NCI-H1048 (cell line): ENCODE measurements at places on chromosomes 11 and 22.

DNA sequence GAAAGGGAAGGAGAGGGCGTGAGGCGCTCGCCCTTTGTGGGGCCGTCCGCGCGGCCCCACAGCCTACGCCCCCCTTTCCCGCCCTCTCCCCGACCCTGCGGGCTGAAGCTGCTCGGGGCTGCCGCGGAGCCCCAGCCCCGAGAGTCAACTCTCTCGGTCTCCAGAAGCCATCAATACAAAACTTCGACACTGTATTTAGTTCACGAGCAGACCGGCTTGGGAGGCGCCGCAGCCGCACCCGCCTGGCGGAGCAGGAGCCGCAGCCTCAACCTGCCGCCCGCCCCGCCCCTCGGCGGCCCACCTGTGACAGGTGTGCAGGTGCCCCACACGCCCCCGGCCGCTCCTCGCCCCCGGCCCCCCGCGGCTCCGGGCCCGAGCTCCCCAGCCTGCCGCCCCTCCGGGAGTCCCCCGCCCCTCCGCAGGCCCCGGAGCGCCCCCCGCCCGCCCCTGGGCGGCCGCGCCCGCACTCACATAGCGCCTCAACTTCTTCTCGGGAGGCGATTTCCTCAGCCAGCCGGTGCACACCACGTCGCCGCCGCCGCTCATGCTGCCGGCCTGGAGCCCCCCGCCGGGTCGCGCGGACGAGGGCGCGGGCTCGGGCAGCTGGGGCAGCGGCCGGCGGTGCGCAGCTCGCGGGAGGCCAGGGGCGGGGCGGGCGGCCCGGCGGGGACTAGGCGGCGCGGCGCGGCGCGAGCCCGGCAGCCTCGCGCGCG lies at the start of gene GAB2:
GAB2 (minus strand) TSS at position 646 of the 713 bp plus-strand sequence; CDS start at position 546, 100 bp downstream.
- DNase-seq: no peak

DNA sequence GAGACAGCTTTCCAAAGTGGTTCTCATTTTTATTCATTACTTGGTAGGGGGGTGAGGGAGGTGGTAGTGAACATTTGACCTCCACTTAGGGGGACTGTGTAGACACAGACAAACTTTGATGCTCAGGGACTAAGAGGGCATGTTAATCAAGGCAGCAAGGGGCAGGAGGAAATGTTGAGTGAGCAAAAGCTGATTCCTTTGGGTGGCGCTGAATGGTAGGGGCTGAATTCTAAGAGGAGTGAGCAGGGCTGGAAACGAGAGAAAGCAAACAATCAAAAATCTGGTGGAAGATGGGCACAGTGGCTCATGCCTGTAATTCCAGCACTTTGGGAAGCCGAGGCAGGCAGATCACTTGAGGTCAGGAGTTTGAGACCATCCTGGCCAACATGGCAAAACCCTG lies 164.8 kb upstream of the BDNF start:
- DNase-seq: no peak

DNA sequence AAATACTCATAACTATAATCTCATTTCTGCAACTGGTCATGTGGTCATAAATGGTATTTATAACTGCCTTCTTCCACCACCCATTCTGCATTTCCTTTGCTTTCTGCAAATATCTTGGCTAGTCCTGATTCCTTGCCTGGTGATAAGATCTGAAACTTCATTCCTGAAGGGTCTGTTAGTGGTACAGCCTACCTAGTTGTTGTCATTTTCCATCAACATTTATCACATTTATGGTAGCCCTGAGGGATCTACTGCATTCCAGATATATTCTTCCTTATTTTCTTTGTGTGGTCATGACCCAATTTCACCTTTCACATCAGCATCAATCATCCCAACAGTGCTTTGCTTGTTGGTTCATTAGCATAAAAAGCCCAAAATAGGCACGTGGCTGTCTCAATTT lies 50.1 kb downstream of the DDX6 start:
- no peak for DNase-seq

GRCh38 chr11:120522736-120523135 lies 11.2 kb downstream of the GRIK4 start:
- DNase-seq: no peak

DNA sequence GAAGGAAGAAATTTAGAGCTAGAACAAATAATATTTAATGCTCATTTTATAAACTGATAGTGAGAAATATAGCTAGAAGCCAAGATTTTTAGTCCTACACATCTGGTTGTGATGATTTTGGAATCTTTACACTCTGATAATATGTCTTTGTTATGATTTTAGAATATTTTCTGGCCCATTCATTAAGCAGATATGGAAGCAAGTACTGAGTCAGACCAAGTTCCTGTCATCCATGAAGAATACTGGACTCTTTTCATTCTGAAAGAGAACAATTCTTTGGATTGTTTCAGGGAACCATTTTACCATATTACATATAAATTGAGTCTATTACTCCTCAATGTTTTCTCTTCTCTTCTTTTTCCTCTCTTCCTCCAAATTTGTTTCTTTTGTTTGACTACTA lies 227.4 kb downstream of the TMEM135 start:
- no peak for DNase-seq

DNA sequence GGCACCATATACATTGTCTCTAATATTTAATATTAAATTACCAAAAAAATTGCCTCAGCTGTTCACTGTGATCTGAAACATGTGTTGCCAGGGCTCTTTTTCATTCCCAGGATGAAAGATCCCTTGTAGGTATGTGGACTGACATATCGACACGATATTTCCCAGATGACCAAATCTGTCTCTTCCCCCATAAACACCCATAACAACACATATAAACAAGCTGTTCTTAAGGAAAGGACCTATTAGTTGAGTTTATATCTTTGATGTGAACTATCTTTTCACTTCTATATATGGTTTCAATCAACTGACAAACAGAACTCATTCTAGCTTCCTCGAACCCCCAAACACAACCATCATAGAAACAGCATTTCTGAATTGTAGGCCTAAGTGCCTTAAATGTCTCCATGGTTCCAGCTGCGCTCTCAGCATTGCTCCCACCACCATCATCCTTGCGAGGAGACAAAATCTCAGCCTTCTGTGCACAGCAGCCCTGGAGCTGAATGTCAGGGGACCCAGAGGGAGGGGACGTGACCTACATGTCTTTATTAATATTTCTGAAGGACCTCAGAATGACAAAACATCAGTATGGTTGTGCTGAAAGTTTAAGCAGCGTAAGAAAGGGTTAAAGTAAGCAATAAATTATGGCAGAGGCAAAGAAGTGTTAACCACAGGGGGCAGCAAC lies 67.0 kb downstream of the ETS1 start:
- DNase-seq: no peak

DNA sequence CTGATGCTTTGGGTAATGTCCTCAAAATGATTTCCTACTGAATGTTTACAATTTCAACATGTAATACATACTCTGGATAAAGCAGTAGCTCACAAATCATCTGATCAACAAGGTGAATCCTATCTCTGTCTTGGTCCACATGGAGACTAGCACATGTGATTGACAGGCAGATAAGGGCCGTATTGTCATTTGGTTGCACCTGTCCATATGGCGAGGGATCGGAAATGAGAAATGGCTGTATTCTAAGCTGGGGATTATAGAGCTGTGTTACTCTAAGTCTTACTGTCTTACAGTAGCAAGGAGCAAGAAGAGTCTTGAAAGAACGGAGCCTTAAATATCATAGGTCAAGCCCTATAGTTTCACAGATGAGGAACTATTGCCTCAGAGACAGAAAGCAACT lies 55.7 kb downstream of the APIP start:
- no peak for DNase-seq

DNA sequence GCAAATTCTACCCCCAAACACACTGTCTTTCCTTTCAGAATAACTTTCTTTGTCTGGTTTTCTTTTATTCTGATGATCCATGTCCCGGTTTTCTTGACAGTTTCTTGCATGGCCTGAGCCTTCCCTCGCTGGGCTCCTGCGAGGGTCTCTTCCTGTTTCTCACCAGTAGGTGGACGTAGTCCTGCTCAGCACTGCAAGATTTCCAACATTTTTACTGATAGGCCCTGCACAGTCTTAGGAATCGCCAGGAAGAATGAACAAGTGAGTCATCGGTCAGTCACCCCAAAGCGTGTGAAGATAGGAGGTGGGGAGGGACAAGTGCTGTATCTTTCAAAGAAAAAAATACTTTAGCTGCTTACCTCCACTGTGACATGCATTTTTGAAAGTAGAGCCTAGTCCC lies 16.9 kb upstream of the KIRREL3 start:
- no peak for DNase-seq

- no peak for DNase-seq
Observed at GRCh38 chr11:95968585-95968984, 44.7 kb upstream of the MTMR2 start.

GRCh38 chr11:22461626-22462025 lies 123.4 kb downstream of the SLC17A6 start:
- no peak for DNase-seq

DNA sequence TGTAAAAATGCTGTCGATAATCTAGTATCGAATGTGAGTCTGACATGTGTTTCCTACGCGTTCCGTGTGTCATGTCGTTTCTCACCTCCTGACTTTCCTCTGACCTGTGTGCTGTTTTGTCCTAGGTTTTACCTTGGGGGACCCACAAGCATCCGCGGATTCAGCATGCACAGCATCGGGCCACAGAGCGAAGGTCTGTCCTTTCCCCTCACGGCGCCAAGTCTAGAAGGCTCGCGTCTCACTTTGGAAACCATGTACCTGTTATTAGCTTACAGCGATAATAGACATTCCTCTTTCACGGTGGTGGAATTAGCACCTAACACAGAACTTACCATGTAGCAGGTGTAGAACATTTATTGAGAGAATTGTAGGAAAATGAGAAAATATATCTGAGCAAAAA lies 28.6 kb downstream of the SAMM50 start:
- DNase-seq: no peak

- no peak for DNase-seq
Observed at GRCh38 chr11:111393096-111393495, 14.0 kb upstream of the POU2AF1 start.

GRCh38 chr11:67366546-67366945 lies 6.9 kb downstream of the CLCF1 start:
- no peak for DNase-seq

DNA sequence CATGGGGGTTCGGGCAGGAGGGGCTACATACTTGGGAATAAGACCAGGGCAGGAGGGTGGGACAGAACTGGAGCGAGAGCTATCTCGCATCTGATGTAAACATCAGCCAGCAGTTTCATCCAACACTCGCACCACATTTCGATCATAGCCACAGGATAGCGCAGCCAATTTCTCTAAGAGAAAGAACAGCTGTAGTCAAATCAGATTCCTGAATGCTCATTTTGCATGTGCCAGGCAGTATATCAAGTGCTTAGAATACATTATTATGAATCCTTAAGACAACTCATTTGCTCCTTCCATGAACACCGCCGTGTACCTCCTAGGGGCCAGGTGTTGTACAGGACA lies 14.5 kb downstream of the DGCR2 start:
- no peak for DNase-seq

GRCh38 chr11:58493676-58494075 lies 14.2 kb downstream of the OR5B21 start:
- no peak for DNase-seq

DNA sequence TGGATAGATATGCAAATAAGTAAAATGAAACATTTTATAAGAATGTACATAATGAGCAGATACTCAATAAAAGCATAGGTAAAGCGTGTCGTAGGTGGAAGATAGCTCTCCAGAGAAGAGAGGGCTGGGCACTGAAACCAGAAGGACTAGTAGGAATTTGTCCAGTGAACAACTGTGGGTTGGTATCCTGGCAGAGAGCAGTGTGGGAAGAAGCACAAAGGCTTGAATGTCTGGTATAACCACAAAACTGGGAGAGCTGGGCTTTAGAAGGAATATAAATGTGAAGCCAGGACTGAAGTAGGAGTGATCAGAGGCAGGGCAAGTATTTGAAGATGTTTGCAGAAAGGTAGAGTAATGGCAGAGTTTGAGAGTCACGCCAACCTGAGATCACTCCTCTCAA lies 33.1 kb upstream of the CARD16 start:
- DNase-seq: no peak

DNA sequence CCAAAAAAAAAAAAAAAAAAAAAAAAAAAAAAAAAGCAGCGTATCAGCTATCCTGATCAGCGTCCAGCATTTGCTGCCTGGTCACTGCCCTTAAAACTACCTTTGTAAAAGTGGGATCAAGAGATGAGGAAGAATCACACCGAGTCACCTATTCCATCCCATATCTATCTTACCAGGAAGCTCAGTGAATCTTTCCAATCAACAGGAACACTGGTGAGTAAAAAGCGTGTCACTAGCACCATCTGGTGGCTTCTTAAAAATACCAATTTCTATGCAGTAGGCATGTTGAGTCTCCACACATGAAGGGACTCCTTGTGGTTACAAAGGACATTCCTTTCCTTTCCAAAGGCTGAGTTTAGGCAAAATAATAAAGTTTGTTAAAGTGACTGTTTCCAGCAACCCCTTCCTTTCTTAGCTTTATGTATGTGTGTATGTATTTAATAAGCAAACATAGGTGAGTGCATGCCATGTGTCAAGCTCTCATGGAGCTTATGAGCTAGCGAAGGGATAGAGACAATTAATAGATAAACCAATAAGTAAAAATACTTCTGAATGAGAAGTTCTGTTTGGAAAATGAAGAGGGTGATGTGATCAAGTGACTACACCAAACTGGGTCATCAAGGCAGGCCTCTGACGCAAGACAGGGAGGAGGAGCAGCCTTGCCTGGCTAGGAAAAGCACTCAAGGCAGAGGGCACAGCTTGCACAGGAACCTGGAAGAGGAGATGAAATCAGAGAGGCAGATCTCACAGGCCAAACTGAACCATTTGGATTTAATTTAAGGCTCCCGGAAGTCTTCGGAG lies 13.9 kb upstream of the TP53AIP1 start:
- peak; percentile 33 for DNase-seq

DNA sequence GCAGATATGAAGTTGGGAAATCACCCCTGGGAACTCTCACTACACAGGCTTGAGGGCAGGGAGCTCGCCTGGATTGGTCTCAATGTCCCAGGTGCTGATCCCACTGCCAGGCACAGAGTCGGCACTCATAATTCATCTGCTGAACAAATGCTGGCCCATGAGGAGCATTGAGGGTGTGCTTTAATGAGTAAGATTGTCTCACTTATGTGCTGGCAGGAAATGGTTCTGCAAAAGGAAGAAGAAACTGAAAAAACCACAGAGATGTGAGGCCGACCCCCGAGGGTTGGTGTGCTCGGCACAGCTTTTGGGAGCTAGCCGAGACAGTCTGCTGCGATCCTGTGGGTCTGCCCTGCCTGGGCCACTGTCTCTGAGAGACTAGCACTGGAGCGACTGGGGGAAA lies 9.4 kb downstream of the PLAAT2 start:
- no peak for DNase-seq

GRCh38 chr22:48923165-48923865 lies 904.4 kb downstream of the BRD1 start:
- no peak for DNase-seq

GRCh38 chr22:42228483-42228882 lies 42.0 kb downstream of the TCF20 start:
- DNase-seq: no peak

GRCh38 chr11:5713695-5714094 lies 22.6 kb upstream of the OR56B1 start:
- DNase-seq: no peak
